Stimulated activated CD4-positive, alpha-beta T cell treated with anti-CD3 and anti-CD28 coated beads, Interleukin-1b, Interleukin-23, amount 100 ng/mL, for 24 hours (primary cell): ENCODE measurements at places on chromosomes 13 and 19.

GRCh38 chr19:39325778-39326665 lies 5.4 kb upstream of the LRFN1 start:
- no peak for DNase-seq

GRCh38 chr19:13033819-13034611 lies 38.7 kb downstream of the NFIX start:
- DNase-seq = no peak

GRCh38 chr19:848386-848921 lies 3.6 kb upstream of the ELANE start:
- DNase-seq = no peak

- DNase-seq = no peak
Observed at GRCh38 chr19:14004619-14005348, 1.3 kb downstream of the RFX1 start.

GRCh38 chr19:40576151-40576584 lies 505 bp upstream of the SHKBP1 start:
- no peak for DNase-seq
